ENCODE measurements at places on chromosomes 4 and X.
A peak's percentile ranks its signal among the peaks of the same experiment; 100 is the strongest.

GRCh38 chr4:80521438-80521837 lies 185.9 kb downstream of the CFAP299 start:
- no peak for DNase-seq

GRCh38 chr4:71453531-71453930 lies 114.7 kb downstream of the SLC4A4 start:
- no peak for DNase-seq

- no peak for DNase-seq
Measured at GRCh38 chrX:95823796-95824195, 860.8 kb upstream of the DIAPH2 start.

GRCh38 chrX:134782796-134783195 lies 124.5 kb upstream of the PLAC1 start:
- DNase-seq = no peak

DNA sequence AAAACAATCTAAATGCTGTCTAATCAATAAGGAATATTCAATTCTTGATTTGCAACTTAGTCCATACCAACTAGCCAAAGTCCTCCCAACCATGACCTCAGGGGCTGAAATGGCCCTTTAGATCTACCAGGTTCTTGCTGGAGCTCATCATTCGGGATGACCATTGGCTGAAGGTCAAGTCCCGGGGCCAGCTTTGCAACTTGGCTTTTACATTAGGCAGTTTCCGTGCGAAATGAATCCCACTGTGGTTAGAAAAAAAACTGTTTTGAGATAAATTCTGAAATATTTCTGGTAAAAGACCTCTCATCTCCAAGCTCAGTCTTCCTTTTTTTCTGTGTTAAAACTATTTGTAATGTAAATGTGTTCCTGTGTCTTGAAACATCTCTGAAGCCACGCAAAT lies 178.6 kb downstream of the TENM3 start:
- no peak for DNase-seq

- peak; percentile 83 for DNase-seq
Measured at GRCh38 chrX:124548571-124548970, 202.2 kb downstream of the SH2D1A start.

- no peak for DNase-seq
Measured at GRCh38 chr4:73841243-73841925, 4.9 kb downstream of the CXCL6 start.

GRCh38 chr4:120156120-120156718 lies 89.6 kb upstream of the MAD2L1 start:
- peak; percentile 0 for DNase-seq

DNA sequence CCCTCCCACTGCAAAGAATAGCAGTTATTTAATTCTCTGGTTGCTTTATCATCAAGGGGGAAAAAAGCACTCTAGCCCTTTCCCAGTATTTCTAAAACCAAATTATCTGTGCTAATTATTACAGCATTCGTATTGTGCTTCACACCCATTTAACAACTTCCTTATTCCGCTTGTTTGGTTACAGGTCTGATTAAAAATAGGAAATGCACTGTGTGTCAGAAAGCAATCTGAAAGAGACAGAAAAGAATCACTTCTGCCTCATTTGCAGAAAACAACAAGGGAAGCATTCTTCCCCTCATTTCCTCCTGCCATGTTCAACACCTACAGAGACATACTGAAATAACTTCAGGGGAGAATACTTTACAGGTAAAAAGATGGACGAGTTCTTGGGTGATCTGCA lies 114.9 kb upstream of the MAP3K15 start:
- DNase-seq = no peak

DNA sequence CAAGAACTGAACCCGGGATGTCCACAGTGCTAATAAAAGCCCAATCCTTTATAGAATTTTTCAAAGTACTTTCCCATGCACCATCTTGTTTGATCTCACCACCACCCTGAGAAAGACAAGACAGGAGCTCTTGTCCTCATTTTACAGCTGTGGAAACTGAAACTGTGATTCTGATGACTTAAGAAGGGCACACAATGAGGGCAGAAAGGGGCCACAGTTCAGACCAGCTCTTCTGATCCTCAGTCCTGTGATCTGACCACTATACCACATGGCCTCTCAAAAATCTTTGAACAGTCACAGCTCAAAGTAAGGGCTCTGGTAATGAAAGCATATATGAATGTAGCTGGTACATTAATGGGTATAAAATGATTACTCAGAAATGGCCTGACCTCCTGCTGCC lies 127.3 kb upstream of the CPEB2 start:
- no peak for DNase-seq

DNA sequence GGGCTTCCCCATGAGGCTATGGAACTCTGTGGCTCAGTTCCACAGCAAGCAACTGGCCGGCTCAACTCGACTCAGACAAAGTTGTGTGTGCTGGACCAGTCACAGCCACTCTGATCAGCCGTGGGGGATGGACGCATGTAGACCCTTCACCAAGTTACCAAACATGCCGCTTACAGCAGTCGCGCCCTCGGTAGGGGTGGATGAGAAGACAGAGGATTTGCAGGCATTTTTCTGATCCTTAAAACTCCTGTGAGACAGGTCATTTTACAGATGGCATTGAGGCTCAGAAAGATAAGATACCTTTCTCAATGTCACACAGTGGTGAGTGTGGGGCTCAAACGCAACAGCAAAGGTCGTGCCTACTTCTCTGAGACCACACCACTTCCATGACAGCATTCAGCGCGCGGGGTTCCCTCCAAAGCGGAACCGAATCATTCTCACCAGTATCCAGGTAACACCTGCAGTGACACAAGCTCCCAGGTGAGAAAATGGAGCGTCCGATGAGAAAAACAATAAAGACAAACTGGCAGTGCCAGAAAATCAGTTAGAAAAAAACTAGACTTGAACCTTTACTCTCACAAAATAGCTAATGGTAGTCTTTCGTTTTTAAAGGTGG lies 83.6 kb downstream of the RELL1 start:
- DNase-seq = no peak

Data from NCI-H524 (cell line).